ENCODE measurements at places on chromosomes 7 and 10.

DNA sequence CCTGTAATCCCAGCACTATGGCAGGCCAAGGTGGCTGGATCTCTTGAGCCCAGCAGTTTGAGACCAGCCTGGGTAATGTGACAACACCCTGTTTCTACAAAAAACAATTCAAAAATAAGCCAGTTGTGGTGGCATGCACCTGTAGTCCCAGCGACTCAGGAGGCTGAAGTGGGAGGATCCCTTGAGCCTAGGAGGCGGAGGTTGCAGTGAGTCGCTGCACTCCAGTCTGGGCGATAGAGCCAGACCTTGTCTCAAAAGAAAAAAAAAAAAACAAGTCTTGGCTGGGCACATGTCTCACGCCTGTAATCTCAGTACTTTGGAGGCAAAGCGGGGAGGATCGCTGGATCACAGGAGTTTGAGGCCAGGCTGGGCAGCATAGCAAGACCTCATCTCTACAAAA, 74.6 kb upstream of the PDSS1 start:
- DNase-seq: no peak

DNA sequence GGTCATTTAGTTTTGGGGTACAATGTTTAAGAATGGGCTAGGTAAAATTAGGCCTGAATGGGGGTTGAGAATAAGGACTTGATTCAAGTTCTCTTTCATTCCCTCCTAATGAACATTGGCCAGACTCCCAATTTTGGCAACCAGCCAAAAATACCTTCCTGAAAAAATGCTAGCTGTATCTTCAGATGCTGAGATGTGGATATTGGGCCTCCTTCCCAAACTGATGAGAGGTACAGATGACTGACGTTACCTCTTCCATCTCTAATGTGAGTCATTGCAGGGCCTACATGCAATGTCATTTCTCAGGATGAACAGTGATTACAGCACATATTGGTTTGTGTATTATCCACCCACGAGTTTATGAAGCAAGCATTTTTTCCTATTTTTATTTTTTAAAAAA, 151.6 kb downstream of the SND1 start:
- no peak for DNase-seq

DNA sequence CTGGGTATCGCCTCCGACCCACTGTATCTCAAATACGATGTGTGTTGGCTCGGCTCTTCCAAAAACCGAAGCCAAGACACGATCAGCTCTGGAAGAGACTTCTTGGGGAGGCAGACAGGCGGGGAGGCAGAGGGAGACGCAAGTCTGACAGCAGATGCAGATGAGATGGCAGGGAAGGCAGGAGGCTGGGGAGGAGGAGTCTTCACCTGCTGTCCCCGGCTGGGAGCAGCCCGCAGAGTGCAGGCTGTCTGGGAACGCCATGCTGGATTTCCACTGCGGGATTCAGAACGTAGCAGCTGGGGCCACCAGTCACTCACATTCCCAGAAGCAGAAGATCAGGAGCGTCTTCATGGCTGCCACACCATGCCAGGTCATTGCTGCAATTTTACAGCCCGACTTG, 29.4 kb downstream of the CTBP2 start:
- DNase-seq: no peak

- DNase-seq: no peak
Observed at GRCh38 chr10:107083388-107084009, 81.0 kb downstream of the SORCS1 start.

DNA sequence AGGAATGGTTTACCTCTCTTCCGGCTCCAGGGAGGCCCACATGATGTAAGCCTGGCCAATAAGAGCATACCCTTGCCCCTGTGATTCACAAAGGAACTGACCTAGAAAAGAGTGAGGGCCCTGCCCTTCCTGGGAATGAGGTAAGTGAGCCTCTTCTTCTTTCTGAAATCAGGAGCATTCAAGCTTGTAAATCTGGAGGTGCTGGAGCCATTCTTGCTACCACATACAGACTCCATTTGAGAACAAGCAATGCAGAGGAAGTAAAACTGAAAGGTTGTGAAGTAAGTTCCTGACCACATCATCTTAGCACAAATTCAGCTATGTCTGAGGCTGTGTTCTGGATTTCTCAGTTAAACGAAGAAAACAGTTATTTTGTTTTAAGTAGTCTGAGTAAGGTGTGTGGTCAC, 132.2 kb downstream of the CD36 start:
- DNase-seq: no peak

DNA sequence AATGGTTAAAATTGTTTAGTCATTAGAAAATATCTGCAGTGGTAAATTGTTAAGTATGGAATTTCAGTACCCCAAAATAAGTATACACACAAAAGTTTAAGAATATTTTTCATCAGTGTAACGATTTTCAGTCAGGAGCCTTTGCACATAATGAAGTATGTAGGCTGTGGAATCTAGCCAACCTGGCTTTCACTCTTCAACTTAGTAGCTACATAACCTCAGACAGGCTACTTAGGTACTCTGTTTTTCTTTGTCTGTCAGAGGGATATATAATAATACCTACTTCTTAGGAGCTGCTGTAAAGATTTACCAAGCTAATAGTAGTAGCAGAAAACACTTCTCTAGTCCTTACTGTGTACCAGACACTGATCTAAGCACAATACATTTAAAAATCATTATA, 137.5 kb downstream of the ZEB1 start:
- no peak for DNase-seq

GRCh38 chr7:17530741-17531421, 232.4 kb downstream of the AHR start:
- DNase-seq: no peak

DNA sequence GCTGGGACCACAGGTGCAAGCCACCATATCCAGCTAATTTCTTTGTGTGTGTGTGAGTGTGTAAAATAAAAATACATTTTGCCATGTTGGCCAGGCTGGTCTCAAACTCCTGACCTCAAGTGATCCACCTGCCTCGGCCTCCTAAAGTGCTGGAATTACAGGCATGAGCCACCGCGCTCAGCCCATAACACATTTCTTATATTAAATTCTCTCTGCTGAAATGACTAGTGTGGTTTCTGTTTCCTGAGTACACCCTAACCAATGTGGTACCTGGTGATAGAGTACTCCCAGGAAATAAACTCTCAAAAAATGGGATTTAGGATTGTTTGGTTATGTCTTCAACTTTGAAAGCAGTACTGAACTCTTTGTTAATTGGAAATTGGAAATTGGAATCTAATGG, 19.4 kb upstream of the FHIP2A start:
- no peak for DNase-seq

DNA sequence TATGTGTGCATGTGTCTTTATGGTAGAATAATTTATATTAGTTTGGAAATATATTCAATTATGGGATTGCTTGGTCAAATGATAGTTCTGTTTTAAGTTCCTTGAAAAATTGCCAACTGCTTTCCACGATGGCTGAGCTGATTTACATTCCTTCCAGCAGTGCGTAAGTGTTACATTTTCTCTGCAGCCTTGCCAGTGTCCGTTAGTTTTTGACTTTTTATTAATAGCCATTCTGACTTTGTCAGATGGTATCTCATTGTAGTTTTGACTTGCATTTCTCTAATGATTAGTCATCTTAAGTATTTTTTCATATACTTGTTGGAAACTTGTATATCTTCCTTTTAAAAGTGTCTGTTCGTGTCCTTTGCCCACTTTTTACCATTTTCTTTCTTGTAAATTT, 434.2 kb upstream of the POT1 start:
- DNase-seq: no peak

DNA sequence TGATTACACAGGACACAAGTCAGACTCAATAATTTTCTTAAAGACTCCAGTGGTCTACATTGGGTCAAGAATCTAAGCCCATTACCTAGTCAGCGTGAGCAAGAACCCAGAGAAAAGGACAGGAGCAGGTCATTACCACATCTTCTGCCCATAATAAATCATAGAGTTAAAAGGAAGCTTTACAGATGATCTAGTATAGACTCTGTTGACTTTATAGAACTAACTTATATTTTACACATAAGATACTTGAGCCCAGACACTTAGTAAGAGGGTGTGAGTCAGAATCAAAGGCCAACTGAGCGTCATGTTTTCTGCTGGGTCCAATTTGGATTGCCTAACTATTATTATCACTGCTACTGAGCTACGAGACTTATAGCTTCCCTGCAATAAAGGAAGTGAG, 206.1 kb upstream of the NPSR1 start:
- no peak for DNase-seq

DNA sequence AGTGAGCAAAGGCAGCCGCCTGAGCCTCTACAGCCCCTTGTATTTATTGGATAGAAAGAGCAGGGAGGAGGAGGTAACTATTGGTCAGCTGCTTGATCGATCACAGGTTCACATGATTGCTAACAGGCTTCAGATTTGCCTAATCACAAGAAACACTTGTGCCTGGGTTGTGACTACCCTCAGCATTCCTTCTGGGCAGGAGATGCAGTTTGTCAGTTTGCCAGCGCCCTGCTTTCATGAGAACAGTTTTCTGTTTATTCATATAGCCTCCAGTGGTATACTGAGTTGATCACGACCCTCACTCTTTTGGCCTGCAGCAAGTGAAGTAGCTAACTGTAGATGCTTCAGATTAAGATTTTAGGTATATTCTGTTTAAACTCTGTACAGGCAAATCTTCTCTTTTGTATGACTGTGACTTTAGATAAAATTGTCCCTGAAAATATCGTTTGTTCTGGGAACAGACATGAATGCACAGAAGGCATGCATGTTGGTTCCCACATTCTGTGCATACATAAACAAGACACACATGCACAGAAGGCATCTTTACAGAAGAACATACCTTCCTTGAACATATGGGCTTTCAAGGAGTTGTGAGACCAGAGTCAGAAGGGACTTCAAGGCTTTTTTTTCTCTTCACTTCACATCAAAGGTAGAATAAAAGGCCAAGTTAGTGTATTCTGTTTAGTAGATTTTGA, 422.4 kb upstream of the STEAP1 start:
- DNase-seq: no peak

- no peak for DNase-seq
Observed at GRCh38 chr7:50542132-50542531, 23.1 kb downstream of the DDC start.

DNA sequence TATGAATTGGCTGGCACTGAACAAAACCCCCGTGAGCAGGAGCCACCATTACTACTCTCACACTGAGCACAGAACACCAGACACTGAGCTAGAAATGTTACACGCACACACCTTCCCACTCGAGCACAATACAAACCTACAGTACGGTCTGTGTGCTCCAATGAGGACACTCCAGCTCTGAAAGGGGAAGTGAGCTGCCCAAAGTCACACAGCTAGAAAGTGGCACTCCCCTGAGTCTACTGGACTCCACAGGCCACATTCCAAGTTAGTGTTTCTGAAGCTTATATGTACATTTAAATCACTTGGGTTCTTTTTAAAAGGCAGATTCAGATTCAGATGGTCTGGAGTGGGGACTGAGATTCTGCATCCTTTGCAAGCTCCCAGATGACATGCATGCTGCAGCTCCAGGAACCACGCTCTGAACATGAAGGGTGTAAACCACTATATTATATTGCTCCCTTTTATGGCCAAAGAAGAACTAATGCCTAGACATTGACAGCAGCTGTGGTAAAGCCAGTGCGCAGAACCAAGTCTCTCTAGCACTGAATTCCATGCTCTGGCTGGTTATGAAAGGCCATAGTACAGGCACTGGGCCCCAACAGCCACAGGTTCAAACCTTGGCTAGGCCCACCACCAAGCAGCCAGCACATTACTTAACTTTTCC, 77.1 kb downstream of the FRMPD2 start:
- no peak for DNase-seq

GRCh38 chr10:93701866-93702209, 554 bp downstream of the FRA10AC1 start:
- no peak for DNase-seq

- DNase-seq: peak; percentile 70
Observed at GRCh38 chr7:55132890-55133551, 114.2 kb downstream of the EGFR start.

GRCh38 chr7:106220307-106220706, 64.5 kb downstream of the NAMPT start:
- DNase-seq: no peak

DNA sequence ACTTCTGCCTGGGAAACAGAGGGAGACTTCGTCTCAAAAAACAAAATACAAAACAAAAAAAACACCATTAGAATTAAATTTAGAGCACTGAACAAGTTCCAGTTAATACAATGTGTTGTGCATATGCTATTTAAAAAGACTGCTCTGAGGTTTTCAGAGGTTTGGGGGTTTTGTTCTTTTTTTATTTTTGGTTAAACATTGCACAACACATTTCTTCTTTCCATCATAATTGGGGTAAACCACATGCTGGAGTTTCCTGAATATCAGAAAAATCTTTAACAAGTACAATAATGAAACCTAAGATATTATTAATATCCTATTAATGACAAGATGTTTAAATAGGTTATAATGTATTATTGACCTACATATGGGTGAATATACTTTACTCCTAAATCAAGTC, 26.3 kb downstream of the IGF2BP3 start:
- no peak for DNase-seq

DNA sequence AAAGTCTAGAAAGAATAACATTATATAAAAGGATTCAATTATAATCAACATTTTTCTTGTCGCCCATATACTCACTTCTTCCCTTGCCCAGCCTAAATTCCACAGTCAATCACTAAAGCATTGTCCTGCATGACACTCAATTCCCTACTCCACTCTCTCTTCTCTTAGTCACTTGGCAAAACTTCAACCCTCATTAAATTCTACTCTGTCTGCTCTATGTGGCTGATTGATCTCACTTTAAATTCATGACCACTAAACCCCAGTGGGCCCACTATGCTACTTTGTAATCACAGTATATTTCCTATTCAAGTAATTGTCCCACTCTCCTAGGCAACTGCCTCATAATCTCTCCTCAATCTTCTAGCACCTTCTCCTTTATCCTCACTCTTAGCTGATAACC, 54.1 kb downstream of the MTERF1 start:
- no peak for DNase-seq

- DNase-seq: no peak
Observed at GRCh38 chr10:30454744-30455510, 20.9 kb downstream of the MAP3K8 start.

- DNase-seq: no peak
Observed at GRCh38 chr10:91208642-91209041, 11.8 kb upstream of the PCGF5 start.

GRCh38 chr7:130013241-130013640, 37.9 kb downstream of the ZC3HC1 start:
- no peak for DNase-seq

Measured in GOT3 (cell line).